ENCODE measurements at places on chromosomes 7 and 10.

GRCh38 chr7:129332254-129333035 is 101.8 kb upstream of the STRIP2 start:
- no peak for DNase-seq

DNA sequence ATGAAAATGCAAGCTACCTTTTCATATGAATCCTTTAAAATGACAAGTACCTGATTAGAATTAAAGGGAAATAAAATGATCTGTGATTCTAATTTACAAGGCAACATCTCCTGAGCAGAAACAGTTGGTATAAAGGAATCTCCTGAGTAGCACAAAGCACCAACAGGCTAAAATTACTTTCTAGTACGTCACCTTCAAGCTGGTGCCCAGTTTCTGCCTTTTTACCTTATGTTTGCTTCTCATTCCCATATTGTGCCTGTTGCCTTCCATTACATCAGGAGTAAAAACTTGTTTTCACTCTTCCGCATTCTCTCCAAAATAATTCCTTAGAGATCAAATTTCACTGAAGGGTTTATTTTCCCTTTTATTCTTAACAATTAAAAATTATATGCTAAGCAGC is 587.1 kb upstream of the KCND2 start:
- no peak for DNase-seq

GRCh38 chr7:128887169-128888038 is 23.1 kb downstream of the KCP start:
- no peak for DNase-seq

GRCh38 chr7:151168787-151169162 is 1.3 kb upstream of the GBX1 start:
- DNase-seq = no peak

GRCh38 chr7:105839266-105839665 is 37.1 kb downstream of the ATXN7L1 start:
- no peak for DNase-seq

- no peak for DNase-seq
Observed at GRCh38 chr10:45592926-45593325, 79.6 kb downstream of the ZFAND4 start.

GRCh38 chr7:126489874-126490273 is 762.9 kb downstream of the GRM8 start:
- DNase-seq = no peak

DNA sequence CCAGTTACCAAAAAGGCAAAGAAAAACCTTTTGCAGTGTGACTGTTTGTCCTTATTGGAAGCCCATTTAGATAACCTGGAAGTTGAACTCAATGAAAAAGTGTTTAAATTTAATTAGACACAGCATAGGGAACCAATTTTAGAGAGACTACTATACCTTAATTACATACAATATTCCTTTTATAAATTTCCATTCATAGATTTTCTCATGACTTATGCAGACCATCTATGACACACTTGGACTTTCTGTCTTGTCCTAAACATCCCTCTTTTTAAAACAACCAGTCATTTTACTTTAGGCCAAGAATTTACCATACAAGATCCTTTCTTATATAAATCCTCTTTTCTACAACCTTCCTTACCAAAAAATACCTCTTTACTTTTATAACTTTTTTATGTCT is 61.6 kb downstream of the MTURN start:
- DNase-seq = no peak

DNA sequence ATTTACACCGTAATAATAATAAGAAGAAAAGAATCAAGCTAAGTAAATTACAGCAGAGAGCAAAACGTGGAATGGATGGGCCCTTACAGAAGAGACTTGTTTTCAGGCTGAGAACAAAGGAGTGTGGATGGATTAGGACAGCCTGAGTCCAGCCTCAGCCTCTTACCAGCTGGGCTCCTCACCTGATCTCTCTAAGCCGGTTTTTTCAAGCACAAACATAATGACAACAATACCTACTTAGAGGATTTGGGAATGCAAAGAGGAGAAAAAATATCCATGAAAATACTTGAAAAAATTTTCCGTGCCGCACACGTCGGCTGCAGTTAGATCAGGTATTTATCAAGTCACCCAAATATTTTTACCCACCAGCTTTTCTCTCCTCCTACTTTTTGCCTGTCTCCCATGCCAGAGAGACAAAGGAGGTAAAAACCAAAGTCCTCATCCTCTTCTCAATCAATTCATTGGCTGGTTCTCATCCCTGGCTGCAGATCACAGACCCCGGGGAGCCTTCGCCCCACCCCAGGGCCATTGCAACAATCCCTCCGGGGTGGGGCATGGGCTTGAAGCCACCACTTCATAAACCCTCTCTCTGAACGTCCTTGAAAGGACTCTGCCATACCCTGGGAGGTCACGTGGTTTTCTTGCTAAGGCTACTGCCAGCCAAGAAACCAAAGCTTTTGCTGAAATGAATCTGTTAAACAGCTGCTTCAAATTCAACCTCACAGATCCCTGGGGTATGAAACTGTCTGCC is 29.7 kb upstream of the GTF2I start:
- DNase-seq = peak; percentile 24

GRCh38 chr7:76371396-76371795 is 12.6 kb upstream of the YWHAG start:
- no peak for DNase-seq

DNA sequence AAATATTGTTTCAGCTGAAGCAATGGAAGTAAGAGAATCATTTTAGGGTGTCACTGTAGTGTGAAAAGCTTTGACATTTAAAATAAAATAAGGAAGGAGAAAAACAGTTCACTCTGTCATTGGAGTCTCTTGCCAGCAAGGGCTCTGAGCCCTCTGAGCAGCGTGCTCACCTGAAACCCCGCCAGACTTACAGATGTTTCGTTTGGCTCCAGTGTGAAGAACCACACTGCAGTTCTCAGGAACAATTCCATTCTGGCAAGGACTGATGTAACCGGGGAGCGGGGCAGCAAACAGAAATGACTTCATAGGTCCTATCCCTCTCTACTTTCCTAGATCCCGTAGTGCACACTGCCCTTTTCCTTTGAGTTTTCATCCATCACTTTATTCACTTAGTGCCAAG is 164.3 kb downstream of the CELF2 start:
- DNase-seq = no peak

- no peak for DNase-seq
Observed at GRCh38 chr7:323410-323809, 33.4 kb downstream of the FOXL3 start.

DNA sequence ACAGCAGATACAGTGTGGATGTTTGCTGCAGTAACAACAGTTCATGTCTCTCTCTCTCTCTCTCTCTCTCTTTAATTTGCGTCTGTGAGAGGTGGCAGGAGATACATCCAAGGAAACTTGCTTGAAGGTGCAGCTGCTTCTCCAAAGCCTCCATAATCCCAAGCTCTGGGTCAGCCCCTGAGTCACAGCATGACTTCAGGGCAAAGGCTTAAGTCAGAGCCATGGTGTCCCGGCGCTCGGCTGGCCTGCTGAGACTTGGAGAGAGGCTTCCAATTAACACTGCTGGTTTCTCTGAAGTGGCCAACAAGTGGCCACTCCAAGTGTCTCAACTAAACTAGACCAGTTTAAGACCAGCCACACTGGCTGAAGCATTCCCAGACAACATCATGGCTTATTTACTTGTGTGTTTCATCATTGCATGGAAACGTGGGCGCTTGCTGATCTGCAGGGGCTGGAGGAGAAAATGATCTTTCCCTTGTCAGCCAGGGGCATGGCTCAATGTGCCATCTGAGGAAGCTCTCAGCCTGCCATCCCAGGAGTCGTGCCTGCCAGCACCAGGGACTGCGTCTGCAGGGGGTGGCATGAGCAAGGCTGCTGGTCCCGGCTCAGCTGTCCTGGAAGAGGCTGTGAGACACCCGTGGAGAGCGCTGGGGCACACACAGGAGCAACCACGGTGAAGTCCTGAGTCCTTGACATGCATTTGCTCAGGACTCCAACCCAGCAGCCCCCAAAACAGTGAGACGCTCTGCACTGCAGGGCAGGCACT is 254.2 kb downstream of the COBL start:
- DNase-seq = no peak

- no peak for DNase-seq
Observed at GRCh38 chr7:26930845-26931244, 66.5 kb upstream of the SKAP2 start.

DNA sequence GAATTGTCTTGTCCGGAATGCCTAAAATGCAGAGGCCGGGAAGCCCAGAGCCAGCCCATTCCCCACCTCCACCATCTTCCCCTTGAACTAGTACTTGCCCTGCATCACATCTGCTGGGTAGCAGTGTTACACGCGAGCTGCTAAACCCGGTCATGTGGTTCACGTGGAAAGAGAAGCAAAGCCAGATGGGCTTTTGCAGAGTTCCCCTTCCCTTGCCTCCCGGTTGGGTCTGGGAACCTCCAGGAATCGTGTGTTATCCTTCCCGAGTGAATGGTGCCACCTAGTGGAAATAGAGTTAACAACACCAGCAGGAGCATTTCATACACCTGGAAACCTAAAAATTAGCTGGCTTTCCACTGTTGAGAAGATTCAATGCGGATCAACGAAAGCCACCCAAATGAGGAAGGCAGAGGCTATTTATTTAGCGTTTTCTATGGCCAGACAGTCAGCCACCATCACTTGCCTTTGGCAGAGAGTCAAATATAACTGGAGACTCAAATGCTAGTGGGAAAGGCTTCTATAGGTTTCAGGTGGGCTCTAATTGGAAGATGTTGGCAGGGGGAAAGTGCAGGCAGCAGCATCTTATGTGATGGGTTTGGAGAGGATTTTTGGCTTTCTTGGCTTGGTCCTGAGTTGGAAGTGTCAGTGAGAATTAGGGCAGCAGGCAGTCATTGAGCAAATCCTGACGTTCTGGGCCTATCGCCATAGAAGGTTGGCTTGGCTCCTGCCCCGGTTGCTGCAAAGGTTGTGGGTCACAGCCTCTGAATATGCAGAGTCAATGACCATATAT is 12.9 kb upstream of the DENND2A start:
- no peak for DNase-seq

DNA sequence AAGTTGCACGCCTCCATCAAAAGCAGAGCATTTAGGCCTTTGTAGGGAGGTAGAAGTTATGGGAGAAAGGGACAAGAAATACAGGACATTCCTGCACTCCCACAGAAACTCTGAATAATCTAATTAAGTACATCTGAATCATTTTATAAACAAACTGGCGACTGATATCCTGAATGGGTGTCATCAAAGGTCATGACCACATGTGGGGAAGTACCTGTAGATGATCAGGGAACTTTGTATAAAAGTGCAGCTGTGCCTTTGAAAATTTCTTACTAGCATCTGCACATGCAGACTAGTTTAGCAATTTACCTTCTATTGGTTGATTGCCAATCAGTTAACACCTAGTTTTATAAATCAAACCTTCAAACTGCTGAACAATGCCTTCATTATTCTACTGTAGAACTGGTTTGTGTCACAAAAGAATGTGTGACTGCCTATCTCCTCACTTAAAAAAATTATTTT is 17.1 kb downstream of the STEAP4 start:
- DNase-seq = no peak

GRCh38 chr7:158710651-158711102 is 6.1 kb upstream of the NCAPG2 start:
- no peak for DNase-seq

DNA sequence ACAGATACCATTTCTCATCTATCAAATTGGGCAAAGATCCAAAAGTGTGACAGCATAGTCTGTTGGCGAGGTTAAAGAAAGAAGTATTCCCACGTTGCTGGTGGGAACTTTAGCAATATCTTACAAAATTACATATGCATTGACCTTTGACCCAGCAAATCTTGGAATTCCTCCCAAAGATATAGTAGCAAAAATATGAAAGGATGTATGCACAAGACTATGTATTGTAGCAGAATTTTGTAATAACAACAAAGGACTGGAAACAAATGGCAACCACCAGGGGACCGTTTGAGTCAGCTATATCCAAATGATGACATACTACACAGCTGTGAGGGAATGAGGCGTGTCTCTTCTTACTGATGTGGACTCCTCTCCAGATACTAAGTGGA is 50.2 kb downstream of the KCNH2 start:
- no peak for DNase-seq

GRCh38 chr10:32938554-32939061 is 19.4 kb downstream of the ITGB1 start:
- no peak for DNase-seq

DNA sequence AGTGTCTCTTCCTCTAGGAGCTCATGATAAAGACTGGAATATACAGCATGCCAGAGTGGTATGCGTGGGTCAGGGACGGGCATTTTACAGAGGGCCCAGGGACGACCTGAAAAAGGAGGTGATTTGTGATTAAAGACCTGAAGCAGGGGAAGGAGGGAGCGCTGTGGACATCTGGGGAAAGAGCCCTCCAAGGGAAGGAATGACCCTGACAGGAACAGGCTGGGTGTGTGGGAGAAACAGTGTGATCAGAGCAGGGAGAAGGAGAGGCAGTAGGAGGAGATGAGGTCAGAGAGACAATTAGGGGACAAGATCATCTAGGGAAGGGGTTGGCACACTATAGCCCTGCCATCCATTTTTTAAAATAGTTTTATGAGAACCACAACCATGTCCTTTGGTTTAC is 3.4 kb upstream of the RASSF4 start:
- no peak for DNase-seq

DNA sequence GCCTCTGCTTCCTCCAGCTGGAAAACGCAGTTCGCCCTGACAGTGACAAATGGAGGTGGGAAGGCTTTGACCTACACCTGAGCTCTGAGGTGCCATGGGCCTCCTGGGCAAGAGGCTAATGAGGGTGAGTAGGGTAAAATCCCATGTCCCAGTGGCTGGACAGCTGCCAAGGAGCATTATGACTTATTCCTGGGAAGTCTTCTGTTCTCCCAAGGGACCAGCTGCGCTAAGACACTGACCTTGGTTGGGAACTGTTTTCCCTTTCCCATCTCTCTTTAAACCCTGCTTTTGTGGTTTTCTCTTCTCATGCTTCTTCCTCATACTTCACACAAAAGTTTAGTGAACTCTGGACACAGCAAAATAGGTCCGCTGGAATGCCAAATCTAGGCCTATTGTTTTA is 72.6 kb downstream of the COPG2 start:
- DNase-seq = no peak

DNA sequence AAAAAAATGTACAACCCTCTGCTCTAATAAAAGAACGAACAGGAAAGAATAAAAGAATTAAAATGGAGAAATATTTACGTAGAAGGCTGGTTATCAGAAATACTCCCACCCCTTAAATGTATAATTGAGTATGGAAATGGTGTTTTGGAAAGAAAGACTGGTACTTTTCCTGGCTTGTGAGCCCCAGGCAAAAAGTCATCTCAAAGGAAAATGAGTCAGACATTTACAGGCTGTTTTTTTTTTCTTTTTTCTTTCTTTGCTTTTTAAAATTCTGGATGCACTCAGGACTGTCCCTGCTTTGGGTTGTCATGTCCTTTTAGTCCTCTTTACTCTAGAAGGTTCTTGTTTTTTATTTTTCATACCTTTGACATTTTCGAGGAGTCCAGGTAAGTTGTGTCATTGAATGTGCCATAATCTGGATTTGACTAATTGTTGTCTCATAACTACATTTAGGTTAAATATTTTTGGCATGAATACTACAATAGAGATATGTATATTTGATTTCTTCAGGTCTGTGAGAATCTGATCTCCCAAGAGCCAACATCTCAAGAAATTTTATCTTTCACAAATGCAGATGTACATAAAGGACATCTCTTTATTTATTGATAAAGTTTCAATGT is 313.0 kb upstream of the GLI3 start:
- no peak for DNase-seq

GRCh38 chr10:91317541-91317940 is 92.6 kb upstream of the HECTD2 start:
- no peak for DNase-seq
